ENCODE measurements at places on chromosomes 7 and 10. TPM values are rescaled to one million over a fixed set of nuclear protein-coding genes. Genes with fewer than 3 reads are reported as not detected.

- no peaks in the 10 kb centered on the region for H3K4me1 ChIP-seq
- H3K27ac ChIP-seq: no peak within 1 kb of the TSS
- no peaks in the 10 kb centered on the region for H3K27me3 ChIP-seq
- peak; percentile 15 for DNase-seq
Observed at GRCh38 chr7:45088821-45089340, at the start of gene NACAD. Gene NACAD (minus strand): TSS chr7:45088969. CDS start chr7:45088894, 75 bp downstream.

DNA sequence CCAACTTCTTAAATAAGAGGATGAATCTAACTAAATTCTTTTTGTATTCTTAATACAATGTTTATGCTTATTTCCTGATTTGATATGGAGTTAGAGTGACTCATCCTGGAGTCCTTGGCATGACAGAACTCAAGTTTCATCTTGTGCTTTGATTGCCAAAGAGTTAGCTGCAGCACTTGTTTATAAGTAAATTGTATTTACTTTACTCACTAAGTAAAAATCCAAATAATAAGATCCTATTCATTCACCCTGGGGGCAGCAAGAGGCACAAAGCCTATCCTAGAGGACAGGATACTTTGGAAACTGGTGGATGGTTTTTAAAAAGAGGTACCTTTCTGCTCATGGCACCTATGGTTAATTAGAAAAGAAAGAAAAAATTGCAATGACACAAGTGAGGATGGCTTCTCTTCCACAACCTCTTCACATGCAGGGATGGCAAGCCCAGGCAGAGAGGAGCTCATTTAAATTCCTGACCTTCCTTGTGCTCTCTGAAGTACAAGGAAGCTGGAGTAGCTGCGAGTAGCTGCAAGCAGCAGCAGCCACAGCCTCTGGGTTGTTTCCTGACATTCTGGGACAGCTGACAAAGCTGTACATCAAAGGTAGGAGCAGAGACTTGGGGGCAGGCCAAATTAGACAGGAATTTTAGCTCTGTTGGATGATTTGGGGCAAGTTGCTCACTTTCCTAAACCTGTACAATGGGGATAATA lies 28.5 kb upstream of the CROT start:
- H3K27me3 ChIP-seq: no peaks in the 10 kb centered on the region
- DNase-seq: no peak
- peaks cover 14% of the 10 kb centered on the region for H3K4me1 ChIP-seq
- H3K36me3 ChIP-seq: no peaks in the 10 kb centered on the region
- no peak overlapping the region for H3K27ac ChIP-seq

DNA sequence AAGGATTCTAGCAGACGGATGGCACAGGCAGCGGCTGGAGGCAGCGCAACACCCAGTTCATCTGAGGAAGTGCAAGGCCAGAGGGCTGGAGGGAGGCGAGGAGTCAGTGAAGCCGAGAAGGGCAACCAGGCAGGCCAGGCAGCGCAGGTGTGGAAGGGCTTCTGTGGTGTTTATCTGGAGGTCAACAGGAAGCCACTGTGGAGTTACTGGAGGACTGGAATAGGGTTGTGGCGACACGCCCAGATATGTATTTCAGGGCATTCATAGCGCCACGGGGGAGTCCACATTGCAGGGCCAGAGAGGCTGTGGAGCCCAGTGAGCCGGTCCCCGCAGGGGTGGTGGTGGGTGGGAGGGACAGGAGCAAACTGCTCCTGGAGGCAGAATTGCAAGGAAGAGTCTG lies 150.6 kb downstream of the CDH23 start:
- no peaks in the 10 kb centered on the region for H3K36me3 ChIP-seq
- no peaks in the 10 kb centered on the region for H3K4me1 ChIP-seq
- H3K27ac ChIP-seq: no peak overlapping the region
- DNase-seq: no peak
- H3K27me3 ChIP-seq: no peaks in the 10 kb centered on the region
- H3K4me3 ChIP-seq: no peak overlapping the region

- no peaks in the 10 kb centered on the region for H3K27me3 ChIP-seq
- no peak for DNase-seq
Observed at GRCh38 chr10:21317902-21318301, 207.6 kb downstream of the SKIDA1 start.

DNA sequence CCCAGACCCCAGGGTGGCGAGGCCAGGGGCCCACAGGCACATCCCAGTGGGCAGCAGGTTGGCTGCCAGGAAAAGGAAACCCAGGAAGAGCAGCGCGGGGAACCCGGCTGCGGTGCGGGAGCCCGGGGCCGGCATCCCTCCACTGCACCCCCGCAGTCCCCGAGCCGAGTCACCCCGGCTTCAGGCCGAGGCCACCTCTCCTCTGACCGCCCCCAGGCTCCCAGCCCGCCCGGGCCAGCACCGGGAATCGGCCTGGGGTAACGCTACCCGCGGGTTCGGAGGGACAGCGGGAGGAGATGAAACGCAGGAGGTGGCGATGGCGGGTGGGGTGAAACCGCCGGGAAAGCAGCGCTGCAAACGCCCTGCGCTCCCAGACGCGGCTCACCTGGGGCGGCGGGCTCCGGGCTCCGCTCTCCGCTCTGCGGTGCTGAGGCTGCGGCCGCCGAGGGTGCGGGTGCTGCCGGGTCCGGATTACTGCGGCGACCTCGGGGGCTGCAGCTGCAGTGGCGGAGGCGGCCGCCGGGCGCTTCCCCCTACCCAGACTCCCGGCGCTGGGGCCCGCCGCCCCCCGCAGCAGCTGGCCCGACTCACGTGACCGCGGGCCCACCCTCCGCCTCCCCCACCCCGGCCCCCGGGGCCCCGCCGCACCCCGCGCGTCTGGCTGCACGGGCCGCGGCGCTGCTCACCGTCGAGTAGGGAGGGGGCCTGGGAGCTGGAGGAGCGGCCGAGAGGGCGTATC lies at the start of gene SCRN1:
Gene SCRN1 (minus strand): TSS at position 545 of the 739 bp plus-strand sequence. CDS start 20,734 bp downstream, outside the sequence.
- H3K36me3 ChIP-seq: no peaks in the 10 kb centered on the region
- peak within 1 kb of the TSS; percentile 98 for H3K4me3 ChIP-seq
- peak within 1 kb of the TSS; percentile 91 for H3K27ac ChIP-seq
- DNase-seq: no peak
- no peaks in the 10 kb centered on the region for H3K27me3 ChIP-seq
- H3K4me1 ChIP-seq: no peaks in the 10 kb centered on the region

DNA sequence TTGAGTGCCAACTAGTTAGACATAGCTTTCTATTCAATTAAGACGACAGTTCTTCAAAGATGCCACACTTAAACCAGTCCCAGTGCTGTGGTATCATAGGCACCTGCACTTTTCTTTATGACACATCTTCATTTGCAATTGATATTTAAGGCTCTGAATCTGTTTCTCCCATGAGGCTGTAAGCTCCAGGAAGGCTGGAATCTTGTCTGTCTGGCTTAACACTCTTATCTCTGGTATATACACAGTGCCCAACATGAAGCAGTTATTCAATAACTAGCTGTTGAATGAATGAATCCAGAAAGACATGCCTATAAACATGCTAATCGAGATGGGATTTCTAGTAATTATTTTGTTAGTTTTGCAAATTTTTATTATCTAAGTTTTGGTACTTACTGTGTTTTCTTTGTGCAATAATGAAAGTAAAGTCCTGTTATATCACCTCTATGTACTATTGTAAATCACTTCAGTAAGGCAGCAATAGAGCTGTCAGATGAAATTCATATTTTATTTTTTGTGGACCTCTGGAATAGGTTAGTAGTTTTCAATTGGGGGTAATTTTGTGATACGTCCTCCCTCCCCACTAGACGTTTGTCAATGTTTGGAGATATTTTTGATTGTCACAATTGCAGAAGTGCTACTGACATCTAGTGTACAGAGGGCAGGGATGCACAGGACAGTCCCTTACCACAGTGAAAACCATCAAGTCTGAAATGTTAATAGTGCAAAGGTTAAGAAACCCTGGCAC lies 51.3 kb upstream of the STEAP4 start:
- H3K4me1 ChIP-seq: peaks cover 4% of the 10 kb centered on the region
- no peaks in the 10 kb centered on the region for H3K36me3 ChIP-seq
- H3K27ac ChIP-seq: no peak overlapping the region
- DNase-seq: peak; percentile 16

- H3K4me3 ChIP-seq: no peak overlapping the region
- H3K36me3 ChIP-seq: no peaks in the 10 kb centered on the region
- peaks cover 6% of the 10 kb centered on the region for H3K27me3 ChIP-seq
- no peak overlapping the region for H3K27ac ChIP-seq
- no peak for DNase-seq
Observed at GRCh38 chr7:157465891-157466866, 129.4 kb downstream of the DNAJB6 start.

DNA sequence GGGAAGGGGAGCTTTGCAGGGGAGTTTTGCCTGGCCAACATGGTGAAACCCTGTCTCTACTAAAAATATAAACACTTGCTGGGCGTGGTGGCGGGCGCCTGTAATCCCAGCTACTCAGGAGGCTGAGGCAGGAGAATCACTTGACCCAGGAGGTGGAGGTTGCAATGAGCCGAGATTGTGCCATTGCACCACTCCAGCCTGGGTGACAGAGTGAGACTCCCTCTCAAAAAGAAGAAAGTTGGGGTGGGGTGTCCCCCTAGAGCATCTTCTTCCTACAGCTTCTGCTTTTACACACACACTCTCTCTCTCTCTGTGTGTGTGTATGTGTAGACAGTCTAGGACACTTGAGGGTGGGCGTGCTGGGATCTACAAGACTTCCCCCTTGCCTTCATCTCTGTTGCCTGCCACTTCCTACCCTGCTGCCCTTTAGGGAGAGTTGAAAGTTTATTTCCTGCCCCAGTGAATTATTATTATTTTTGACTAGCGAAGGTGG lies 21.7 kb downstream of the PLAU start:
- no peak for DNase-seq
- H3K27me3 ChIP-seq: no peaks in the 10 kb centered on the region
- H3K4me1 ChIP-seq: no peaks in the 10 kb centered on the region
- H3K4me3 ChIP-seq: no peak overlapping the region

GRCh38 chr7:85177316-85177715 lies 9.5 kb downstream of the SEMA3D start:
- no peaks in the 10 kb centered on the region for H3K4me1 ChIP-seq
- no peak overlapping the region for H3K27ac ChIP-seq
- no peak for DNase-seq
- no peaks in the 10 kb centered on the region for H3K36me3 ChIP-seq
- no peaks in the 10 kb centered on the region for H3K27me3 ChIP-seq
- H3K4me3 ChIP-seq: no peak overlapping the region

- H3K27me3 ChIP-seq: peaks cover 5% of the 10 kb centered on the region
- H3K4me1 ChIP-seq: no peaks in the 10 kb centered on the region
- H3K27ac ChIP-seq: no peak overlapping the region
- no peak for DNase-seq
- no peaks in the 10 kb centered on the region for H3K36me3 ChIP-seq
Observed at GRCh38 chr7:155392726-155393570, 65.0 kb upstream of the EN2 start.

- no peak for DNase-seq
- no peak overlapping the region for H3K27ac ChIP-seq
- H3K4me3 ChIP-seq: no peak overlapping the region
- no peaks in the 10 kb centered on the region for H3K36me3 ChIP-seq
Observed at GRCh38 chr7:12409097-12409711, 5.5 kb upstream of the VWDE start.

- H3K36me3 ChIP-seq: no peaks in the 10 kb centered on the region
- no peaks in the 10 kb centered on the region for H3K4me1 ChIP-seq
- no peak for DNase-seq
Observed at GRCh38 chr10:11387044-11387443, 224.4 kb downstream of the USP6NL start.

- no peaks in the 10 kb centered on the region for H3K36me3 ChIP-seq
- peak overlapping the region; percentile 100 for H3K4me3 ChIP-seq
- H3K27me3 ChIP-seq: no peaks in the 10 kb centered on the region
- DNase-seq: peak; percentile 76
- H3K27ac ChIP-seq: peak overlapping the region; percentile 93
Observed at GRCh38 chr7:26199301-26200037, 1.1 kb downstream of the HNRNPA2B1 start.

- H3K4me3 ChIP-seq: no peak overlapping the region
- H3K27ac ChIP-seq: no peak overlapping the region
- H3K36me3 ChIP-seq: no peaks in the 10 kb centered on the region
- DNase-seq: no peak
- H3K27me3 ChIP-seq: no peaks in the 10 kb centered on the region
- H3K4me1 ChIP-seq: no peaks in the 10 kb centered on the region
Observed at GRCh38 chr10:60662917-60663614, 115.2 kb upstream of the CDK1 start.

GRCh38 chr10:62583876-62584615 lies 209.9 kb downstream of the ZNF365 start:
- no peaks in the 10 kb centered on the region for H3K27me3 ChIP-seq
- H3K4me3 ChIP-seq: no peak overlapping the region
- DNase-seq: no peak

DNA sequence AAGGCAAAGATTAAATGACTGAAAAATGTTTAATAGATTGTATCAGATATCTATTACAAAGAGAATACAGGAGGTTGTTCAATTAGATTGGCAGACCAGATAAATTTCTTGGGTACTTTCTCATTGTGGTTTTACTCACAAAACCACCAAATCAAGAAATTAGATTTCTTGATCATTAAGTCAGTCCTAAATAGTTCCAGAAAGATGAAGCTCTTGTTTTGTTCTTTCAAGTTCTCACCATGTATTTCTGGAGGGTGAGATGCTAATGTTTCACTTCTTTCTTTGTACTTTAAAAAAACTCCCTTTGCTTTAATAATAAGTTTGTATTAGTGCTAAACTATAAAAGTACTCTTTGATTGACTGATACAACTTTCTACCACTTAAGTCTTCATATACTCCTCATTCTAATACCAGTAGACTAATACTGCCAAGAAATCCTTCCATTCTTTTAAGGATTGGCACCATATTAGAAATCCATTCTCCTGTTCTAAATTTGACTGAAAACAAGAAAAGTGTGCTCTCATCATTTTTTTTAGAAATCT lies 69.4 kb downstream of the RNF133 start:
- DNase-seq: no peak
- H3K36me3 ChIP-seq: no peaks in the 10 kb centered on the region
- no peaks in the 10 kb centered on the region for H3K27me3 ChIP-seq
- H3K27ac ChIP-seq: no peak overlapping the region
- no peaks in the 10 kb centered on the region for H3K4me1 ChIP-seq

DNA sequence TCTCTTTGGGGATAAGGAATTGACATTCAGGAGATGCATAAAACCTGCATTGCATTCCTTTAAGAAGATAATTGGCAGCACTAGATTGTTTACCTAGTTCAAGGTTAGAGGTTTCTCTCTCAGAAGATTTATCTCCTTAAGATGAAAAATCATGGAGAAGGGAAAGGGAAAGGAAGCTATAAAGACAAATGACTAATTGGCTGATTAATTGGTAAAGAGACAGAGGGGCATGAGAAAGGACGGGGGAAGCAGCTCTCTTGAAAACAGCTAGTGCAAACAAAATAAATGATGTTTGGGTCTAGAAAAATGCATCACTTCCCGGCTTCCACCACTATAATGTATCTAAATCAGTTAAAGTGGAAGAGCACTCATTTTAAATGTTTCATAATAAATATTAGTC lies 941.2 kb downstream of the XPNPEP1 start:
- H3K36me3 ChIP-seq: no peaks in the 10 kb centered on the region
- H3K27me3 ChIP-seq: no peaks in the 10 kb centered on the region
- no peak for DNase-seq
- no peak overlapping the region for H3K27ac ChIP-seq
- H3K4me3 ChIP-seq: no peak overlapping the region

GRCh38 chr7:54090652-54091213 lies 451.4 kb upstream of the VSTM2A start:
- no peaks in the 10 kb centered on the region for H3K27me3 ChIP-seq
- no peaks in the 10 kb centered on the region for H3K4me1 ChIP-seq
- H3K36me3 ChIP-seq: no peaks in the 10 kb centered on the region
- no peak overlapping the region for H3K27ac ChIP-seq
- H3K4me3 ChIP-seq: no peak overlapping the region

Gene BAMBI
- 19.5 TPM for total RNA-seq

Gene IFIT5
- total RNA-seq: 6.7 TPM

Gene DNAJB12
- 42.8 TPM for total RNA-seq

Gene ZNF467
- total RNA-seq: 10.0 TPM

Gene PITX3
- not detected for total RNA-seq

Gene PLAC9
- total RNA-seq: 26.5 TPM

Gene FGFBP3
- total RNA-seq: 0.28 TPM

Gene NUTM2D
- 3.3 TPM for total RNA-seq

Gene SLC25A40
- 47.9 TPM for total RNA-seq
